ENCODE measurements at places on chromosomes 11 and 22. TPM values are rescaled to one million over a fixed set of nuclear protein-coding genes. Genes with fewer than 3 reads are reported as not detected.

ACTN3 gene
- total RNA-seq, result not detected

STK33 gene
- 23.9 TPM for total RNA-seq

IGF2 gene
- total RNA-seq, result 80.9 TPM

SPDYC gene
- total RNA-seq, result not detected

DEPDC7 gene
- 0.49 TPM for total RNA-seq

CHCHD10 gene
- total RNA-seq, result 1,642 TPM

GAB4 gene
- not detected for total RNA-seq

HORMAD2 gene
- total RNA-seq, result not detected

MGAT3 gene
- total RNA-seq, result 5.9 TPM

CRYAB gene
- total RNA-seq, result 7,453 TPM

CEP57 gene
- total RNA-seq, result 17.6 TPM

CNTF gene
- 0.70 TPM for total RNA-seq

CRYBB3 gene
- not detected for total RNA-seq

SPA17 gene
- total RNA-seq, result 2.6 TPM

MYH9 gene
- total RNA-seq, result 180 TPM

RAB36 gene
- 0.54 TPM for total RNA-seq

PRR5L gene
- total RNA-seq, result 1.6 TPM

MRPL21 gene
- 120 TPM for total RNA-seq
